ENCODE measurements at places on chromosomes 4 and X.

- no peak for DNase-seq
These were observed 49.5 kb downstream of the ZNF718 start for GRCh38 chr4:173666-174314.

GRCh38 chr4:107977966-107978705 is 11.6 kb upstream of the HADH start:
- DNase-seq: no peak

- DNase-seq: no peak
These were observed 13.7 kb downstream of the ADH6 start for GRCh38 chr4:99205153-99205979.

GRCh38 chr4:139042981-139043460 is 27.4 kb downstream of the NOCT start:
- no peak for DNase-seq

GRCh38 chrX:17822351-17822750 is 38.7 kb downstream of the RAI2 start:
- no peak for DNase-seq

DNA sequence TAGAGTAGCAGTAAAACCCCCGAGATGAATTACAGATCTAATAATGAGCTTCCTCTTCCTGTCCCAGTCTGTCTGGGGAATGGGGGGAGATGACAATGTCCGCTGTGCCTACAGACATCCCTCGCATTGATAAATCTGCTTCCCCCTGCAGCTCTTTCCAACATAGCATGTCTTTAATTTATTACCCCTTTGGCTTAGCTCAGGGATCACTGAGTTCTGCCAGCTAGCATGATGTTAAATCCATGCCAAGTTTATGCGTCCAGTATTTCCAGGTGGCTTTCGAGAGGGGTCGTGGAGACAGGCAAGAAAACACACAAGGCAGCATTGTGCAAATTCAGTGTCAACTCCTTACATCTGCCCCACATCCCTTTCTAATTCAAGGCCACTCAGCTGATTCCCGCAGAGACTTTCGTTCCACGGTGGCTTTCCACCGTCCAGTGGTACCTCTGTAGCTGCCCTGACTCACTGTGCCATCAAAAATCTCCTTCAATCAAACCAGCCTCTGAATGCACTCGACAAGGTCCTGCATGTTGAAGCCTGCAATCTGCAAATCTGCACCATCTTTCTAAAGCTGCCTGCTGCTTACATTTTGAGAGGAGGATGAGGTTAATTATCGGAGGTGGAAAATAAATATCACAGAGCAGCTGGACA is 75.1 kb downstream of the MXRA5 start:
- DNase-seq: no peak

- DNase-seq: no peak
These were observed 410.9 kb downstream of the GRID2 start for GRCh38 chr4:92714640-92715039.

DNA sequence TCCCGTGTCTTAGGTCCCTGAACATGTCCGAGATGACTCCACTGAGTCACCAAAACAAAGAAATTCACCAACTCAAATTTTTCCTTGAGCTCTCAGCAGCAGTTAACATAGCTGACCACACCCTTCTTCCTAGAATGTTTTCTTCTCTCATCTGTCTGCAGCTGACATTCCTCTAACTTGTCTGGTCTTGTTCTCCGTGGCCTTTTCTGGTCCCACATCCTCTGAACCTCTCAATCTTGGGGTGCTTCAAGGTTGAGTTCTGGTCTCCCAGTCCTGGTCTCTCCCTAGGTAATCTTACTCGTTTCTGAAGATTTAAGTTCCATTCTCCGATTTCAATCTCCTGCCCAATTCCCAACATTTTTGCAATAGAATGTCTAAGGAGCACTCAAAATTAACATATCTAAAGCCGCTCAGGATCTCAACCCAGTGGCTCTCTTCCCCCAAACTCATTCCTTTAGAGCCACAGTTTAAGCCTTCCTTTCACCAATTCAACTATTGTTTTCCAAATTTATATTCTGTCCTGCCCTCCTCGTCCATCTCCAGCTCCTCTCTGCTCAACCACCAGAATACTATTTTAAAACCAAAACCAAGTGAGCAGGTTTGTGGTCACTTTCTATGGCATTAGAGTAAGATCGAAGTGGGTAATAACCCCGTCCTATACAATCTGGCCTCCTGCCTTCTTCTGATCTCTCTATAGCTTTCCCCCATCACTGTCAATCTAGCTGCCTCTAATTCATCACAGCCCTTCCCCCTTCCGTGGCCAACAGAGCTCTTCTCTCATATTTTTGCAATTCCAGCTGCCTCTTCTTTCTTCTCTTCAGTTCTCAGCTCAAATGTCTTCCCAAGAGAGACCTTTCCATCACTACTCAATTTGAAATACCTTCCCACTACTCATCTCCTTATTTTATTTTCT is 1.2 kb downstream of the TRIML2 start:
- no peak for DNase-seq

Data from kidney glomerular epithelial cell (primary cell).